ENCODE measurements at places on chromosomes 7 and 10.

- DNase-seq, result no peak
Observed at GRCh38 chr10:124226271-124227054, 133.1 kb upstream of the CHST15 start.

- peak; percentile 14 for DNase-seq
Observed at GRCh38 chr7:45709168-45710042, 135.2 kb downstream of the ADCY1 start.

DNA sequence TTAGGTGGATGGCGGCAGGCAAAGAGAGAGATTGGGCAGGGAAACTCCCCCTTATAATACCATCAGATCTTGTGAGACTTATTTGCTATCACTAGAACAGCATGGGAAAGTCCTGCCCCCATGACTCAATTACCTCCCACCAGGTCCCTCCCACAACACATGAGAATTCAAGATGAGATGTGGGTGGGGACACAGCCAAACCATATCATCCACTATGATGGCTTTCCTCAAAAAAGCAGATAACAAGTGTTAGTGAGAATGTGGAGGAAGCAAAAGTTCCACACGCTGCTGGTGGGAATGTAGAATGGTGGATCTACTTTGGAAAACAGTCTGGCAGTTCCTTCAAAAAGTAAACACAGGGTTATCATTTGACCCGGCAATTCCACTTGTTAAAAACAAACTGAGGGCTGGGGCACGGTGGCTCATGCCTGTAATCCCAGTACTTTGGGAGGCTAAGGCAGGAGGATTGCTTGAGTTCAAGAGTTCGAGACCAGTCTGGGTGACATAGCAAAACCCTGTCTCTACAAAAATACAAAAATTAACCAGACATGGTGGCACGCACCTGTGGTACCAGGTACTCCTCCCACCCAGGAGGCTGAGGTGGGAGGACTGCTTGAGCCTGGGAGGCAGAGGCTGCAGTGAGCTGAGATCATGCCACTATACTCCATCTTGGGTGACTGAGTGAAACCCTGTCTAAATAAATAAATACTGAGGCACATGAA lies 161.4 kb upstream of the EEPD1 start:
- no peak for DNase-seq

- no peak for DNase-seq
Observed at GRCh38 chr10:111698711-111699110, 484.9 kb downstream of the GPAM start.

GRCh38 chr10:932589-932988 lies 1.1 kb upstream of the LARP4B start:
- DNase-seq, result no peak

DNA sequence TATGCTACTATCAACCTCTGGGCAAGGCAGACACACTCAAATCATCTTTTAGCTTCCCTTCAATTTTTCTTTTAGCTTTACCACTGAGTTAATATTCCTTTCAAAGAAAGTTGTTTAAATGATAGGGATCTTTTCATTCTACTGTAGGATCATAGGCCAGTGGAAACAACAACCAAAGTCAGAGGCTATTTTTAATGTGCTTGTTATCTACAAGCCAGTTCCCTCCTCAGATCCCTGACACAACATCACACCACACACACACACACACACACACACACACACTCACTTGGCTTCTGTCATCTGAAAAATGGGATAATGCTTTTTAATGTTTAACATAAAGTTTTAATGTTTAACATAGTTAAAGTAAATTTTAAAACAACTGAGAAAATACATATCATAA lies 106.7 kb upstream of the CAV2 start:
- DNase-seq, result no peak

GRCh38 chr7:521221-522070 lies 1.8 kb upstream of the PDGFA start:
- DNase-seq, result peak; percentile 57

DNA sequence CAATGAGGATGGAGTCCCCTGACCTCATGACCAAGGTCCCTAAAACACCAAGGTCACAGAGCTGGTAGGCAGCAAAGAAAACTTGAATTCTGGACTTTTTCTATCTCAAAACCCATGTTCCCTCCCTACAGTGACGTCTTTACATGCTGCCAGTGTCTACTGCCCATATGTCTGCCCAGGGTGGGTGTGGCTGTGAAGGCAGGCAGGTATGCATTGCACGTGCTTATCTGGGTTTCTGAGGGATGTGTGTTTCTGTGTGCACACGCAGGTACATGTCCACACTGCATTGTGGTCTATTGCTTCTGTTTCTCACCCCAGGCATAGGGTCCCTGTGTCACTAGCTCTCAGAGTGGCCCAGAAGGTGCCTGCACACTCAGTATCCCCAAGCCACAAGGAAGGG lies 13.5 kb downstream of the ATP6V1F start:
- no peak for DNase-seq

- peak; percentile 1 for DNase-seq
Observed at GRCh38 chr7:124764847-124765400, 668 bp downstream of the GPR37 start.

GRCh38 chr10:29826801-29827450 lies 192.2 kb upstream of the SVIL start:
- no peak for DNase-seq

- no peak for DNase-seq
Observed at GRCh38 chr10:55820071-55820470, 541.0 kb downstream of the ZWINT start.

DNA sequence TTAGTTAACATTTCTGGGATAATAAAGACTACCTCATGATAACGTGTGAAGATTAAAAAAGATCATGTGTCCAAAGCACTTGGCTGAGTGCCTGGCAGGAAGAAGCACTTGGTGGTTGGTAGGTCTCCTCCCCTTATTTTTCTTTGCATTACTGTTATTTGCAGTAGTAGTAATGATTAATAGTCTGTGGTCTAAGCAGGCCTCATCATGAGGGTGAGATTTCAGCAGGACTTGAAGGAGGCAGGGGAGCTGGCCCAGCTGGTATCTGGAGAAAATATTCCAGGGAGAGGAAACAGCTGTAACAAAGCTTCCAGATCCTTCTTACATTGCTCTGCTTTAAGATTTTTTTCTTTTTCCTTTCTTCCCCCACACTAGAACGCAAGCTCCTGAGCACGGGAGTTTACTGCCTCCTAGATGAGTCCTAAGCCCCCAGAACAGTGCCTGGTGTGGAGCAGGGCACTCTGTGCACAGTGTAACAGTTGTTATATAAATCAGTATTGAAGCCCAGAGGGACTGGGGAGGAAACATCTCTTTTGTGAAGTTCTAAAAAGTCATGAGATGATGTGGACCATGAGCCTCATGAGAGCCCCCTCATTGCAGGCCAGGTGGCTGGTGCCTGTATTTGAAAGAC lies 31.1 kb upstream of the RHEB start:
- peak; percentile 86 for DNase-seq

DNA sequence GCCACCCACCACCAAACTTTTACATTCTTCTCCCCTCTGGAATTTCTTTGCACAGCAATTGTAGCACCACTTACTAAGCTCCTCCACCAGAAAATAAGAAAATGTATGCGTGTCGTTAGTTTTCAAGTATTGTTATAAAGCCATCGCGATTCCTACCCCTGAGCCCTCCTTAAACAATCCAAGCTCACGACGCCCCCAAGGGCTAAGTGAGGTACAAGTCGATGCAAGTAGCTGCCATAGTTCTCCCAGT lies 1.3 kb downstream of the FRAT2 start:
- peak; percentile 56 for DNase-seq

GRCh38 chr7:106367018-106367420 lies 82.2 kb upstream of the NAMPT start:
- DNase-seq, result peak; percentile 63

DNA sequence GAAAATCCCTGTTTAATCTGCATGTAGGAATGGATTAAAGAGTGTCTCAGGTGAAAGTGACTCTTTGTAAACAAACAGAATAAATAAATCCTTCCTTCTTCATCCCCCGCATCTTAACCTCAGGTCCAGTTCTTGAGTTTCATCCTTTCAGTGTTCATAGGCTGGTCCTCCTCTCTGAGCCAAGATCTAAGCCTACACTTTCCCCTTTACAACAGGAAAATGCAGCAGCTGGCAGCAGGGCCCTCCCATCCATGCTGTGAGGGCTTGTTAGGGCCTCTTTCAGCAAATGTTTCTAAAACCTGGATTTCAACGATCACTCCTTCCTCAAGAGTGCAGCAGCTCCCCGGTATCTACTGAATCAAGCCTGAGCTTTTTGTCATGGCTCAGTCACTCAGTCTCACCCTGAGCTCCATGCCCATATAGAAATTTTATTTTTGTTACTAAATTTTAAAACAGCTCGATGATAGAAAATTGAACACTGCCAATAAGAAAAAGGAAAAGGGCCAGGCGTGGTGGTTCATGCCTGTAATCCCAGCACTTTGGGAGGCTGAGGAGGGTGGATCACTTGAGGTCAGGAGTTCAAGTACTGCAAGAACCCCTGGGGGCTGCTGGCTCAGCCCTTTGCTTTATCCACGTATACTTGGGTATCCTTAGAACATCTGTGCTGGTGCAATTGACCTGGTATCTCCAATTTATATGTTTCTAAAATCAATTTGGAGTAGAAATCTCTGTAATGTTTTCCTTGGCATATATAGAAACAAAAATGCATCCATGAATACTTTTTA lies 15.6 kb downstream of the BLNK start:
- no peak for DNase-seq

GRCh38 chr10:29479981-29480954 lies 154.5 kb downstream of the SVIL start:
- no peak for DNase-seq

DNA sequence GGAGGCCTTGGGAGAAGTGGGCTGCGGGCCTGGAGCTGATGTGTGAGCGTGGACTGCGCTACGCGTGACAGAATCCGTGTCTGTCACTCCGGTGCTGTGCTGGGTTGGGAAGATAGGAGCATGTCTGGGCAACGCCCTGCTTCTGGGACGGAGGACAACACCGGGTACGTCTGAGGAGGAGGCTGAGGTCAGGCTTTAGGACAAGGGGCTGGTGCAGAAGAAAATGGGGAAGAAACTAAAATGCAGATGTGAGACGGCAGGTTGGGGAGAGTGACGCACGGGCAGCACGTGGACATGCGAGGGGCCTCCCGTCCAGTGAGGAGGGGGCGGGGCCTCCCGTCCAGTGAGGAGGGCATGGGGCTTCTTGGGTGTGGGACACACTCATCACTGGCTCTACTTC lies 207.4 kb downstream of the DNAJB6 start:
- no peak for DNase-seq

DNA sequence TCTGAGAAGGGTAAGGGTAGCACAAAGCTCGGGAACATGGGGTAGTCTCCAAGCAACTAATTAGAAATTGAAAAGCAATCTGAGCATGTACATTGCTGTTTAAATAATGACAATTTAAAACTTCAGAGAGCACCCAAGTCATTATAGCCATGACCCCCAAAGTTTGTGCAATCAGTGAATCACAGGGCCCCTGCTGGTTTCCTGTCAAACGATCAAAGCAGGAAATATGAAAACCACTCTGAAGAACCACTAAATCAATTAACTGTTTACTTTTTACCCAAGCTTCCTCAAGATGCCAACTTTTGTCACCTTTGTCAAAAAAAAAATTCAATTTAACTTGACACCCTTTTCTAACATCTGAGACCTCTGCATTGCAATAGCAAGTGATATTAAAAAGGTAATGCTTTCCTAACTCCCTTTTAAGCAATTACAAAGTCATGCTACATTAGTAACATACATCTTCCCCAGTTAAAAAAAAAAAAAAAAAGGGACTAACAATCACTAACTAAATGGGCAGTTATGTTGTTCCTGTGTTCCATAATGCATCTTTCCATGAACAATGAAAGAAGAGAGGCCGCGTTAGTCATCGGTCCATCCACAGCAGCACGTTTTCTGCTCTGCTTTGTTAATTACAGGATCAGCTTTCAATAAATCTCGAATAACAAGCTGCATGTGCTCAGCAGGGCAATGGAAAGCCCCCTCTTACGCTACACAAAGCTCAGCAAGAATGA lies 80.6 kb downstream of the ETV1 start:
- no peak for DNase-seq

- peak; percentile 75 for DNase-seq
Observed at GRCh38 chr10:84375011-84375410, 46.6 kb downstream of the CCSER2 start.

DNA sequence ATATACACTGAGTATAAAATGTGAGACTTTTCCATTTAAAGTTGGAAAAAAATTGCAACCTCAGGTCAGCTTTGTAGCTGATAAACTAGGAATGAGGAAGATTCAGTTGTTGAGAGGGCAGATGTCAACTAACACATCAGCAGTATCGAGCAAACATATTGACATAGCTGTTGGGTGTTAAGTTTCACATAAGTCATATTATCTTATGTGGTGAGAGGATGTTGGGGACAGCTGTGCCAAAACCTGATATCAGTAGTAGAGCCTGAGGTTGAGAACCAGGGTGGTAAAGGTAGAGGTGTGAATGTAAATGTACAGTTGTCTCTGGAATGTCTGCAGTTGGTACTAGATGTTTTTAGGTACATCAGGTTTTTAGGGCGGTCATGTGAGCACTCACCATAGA lies 5.0 kb downstream of the ZRANB1 start:
- no peak for DNase-seq

- DNase-seq, result no peak
Observed at GRCh38 chr7:133195868-133196267, 57.0 kb upstream of the EXOC4 start.

DNA sequence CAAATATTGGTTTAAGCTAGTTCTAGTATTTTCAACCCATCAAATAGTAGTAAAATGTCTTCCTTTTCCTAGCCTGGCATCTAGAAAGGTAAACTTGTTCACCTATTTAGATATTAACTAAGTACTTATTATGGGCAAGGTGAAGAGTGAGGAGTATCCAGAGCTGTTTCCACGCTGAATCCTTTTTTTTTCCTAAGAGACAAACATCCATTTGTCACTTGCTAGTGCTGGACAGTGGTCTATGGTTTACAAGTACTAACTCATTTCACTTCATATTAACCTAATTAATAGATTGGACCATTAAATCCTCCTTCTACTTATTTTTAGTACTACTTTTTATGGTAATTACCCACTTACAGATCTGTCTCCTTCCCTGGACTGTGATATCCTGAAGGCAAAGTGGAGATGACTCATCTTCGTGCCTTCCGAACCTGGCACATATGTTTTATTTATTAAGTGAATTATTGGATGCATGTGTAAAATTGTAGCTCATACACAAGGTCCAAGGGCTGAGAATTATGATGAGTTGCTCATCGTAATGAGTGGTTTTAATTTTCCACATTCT lies 159.6 kb upstream of the IGFBP3 start:
- DNase-seq, result no peak

DNA sequence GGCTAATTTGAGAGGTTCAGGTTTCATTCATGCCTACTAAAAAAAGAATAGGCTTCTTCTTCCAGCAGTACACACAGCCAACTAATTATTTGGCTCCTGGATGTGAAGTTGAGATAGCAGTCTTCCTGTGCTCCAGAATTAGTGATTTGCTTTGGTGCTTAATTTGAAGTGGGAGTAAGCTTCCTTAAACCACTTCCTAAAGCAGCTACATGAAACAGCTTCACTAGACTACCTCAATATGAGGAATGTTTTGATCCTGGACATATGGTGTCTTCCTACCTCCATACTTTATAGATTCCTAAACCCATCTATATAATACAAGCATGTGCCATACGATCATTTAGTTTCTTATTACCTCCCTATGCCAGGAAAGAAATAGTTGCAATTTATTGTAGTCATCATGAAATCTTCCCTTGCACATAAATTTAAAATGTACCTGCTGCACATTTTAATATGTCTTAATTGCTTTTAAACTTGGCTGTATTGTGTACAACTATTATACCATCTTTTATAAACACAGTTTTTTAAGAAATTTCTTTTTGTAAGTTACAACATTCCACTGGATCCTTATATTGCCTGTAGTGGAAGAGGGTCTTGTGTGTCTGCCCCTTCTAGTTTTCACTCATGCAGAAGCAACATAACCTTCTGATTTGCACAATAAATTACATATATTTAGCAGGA lies 8.6 kb downstream of the VIM start:
- DNase-seq, result peak; percentile 57

All from cardiac fibroblast (primary cell).